Stimulated activated CD4-positive, alpha-beta T cell treated with anti-CD3 and anti-CD28 coated beads, Interleukin-15, amount 100 ng/mL, for 48 hours (primary cell): ENCODE measurements at places on chromosomes 1 and 21.

- no peak for DNase-seq
These were observed 196.5 kb downstream of the HIVEP3 start for GRCh38 chr1:41722184-41722583.

GRCh38 chr1:43438576-43438952 is 15.2 kb downstream of the HYI start:
- no peak for DNase-seq

DNA sequence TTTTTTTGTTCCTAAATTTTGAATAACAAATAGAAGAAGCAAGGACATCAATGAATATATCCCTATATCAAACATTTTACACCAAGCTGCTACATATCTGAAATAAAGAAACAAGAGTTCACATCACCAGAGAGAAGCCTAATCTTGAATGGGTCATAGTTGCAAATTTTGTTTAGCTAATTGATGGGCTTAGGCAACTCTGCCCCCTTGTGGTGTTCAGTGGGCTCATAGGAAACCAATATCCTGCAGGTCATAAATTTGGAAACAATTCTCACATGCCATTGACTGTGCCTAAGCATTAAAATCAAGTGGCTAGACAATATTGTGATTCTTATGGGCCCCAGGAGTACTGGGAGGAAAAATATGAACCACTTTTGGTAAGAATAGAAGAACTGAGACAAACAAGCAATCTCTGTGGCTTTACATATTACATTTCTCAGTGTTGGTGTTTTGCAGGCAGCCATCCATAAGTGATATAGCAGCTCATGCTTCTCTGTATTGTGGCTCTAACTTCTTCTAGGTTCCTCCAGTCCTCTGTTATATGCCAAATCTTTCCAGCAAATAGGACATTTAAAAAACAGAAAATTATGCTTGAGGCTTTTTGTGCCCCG is 1262.8 kb upstream of the PRMT6 start:
- DNase-seq, result no peak

DNA sequence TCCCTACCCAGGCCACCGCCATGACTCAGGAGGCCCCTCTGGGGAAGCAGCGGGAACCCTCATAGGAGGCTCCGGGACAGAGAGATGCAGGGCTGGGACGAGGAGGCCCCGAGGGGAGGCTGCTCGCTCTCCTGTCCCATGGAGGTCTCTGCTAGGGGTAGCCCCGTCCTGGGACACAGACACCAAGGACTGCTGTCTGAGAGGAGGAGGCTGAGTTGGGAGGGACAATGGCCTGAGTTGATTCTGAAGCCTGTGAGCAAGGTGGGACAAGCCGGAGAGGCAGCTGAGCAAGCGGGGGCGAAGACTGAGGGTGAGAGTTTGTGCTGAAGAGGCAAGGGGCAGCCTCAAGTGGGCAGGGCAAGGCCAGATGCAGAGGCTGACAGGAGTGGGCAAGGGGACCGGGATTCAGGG is 17.4 kb downstream of the SLC27A3 start:
- DNase-seq, result no peak

GRCh38 chr1:90716552-90717355 is at the start of gene BARHL2:
Gene BARHL2, minus strand, starts transcription at chr1:90717302. Its CDS starts 107 bp downstream, at chr1:90717195.
- no peak for DNase-seq

DNA sequence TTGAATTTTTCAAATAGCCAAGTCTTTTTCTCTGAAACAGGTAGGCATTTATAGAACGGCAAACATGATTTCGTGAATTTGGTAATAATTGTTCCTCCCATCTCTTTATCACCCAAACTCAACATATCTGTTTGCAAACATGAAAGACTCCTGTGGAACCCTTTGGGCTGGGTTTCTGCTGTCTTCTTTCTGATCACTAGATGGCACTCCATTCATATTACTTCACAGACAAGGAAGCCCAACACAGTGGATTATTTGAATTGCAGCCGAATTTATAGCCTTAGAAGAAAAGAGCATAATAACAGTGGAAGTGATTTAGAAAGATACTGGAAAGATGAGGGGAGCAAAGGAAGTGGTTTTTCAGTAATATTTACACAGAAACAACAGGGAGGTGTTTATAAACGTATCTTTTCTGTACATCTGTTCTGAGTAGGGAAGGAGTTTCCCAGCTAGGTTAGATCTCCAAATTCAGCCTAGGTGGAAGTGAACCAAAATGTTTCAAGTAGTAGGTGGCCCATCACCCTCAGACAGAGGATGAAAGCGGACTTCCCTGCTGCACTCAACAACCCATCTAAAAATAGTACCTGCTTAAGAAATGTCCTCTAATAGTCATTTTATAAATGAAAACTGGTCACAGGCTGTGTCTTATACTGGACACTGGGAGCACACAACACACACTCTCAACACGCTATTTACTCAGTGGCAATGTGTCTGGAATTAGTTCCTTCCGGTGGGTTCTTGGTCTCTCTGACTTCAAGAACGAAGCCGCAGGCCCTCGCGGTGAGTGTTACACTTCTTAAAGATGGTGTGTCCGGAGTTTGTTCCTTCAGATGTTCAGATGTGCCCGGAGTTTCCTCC is 67.6 kb downstream of the MAP3K21 start:
- DNase-seq, result no peak

DNA sequence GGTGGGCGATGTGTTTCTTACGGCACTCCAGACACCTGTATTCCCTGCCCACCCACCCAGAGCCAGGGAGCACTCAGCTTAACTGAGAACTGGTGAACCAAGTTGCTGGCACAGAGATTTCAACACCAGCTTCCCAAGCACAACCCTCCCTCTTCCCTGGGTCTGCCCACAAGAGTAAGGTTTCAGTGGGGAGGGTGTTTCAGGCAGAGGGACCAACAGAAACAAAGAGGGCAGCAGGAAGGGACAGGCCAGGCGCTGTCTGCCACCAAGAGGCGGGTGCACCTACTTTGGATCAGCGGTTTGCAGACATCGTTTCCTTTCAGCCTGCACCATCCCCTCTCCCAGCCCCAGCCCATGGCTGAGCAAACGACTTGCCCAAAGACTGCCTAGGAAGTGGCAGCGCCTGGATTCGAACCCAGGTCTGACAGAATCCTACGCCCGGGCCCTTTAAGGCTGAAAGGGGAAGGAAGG is 21.9 kb upstream of the ALDH4A1 start:
- no peak for DNase-seq

- DNase-seq, result no peak
These were observed 577.6 kb downstream of the MATN1 start for GRCh38 chr1:30145723-30146303.

DNA sequence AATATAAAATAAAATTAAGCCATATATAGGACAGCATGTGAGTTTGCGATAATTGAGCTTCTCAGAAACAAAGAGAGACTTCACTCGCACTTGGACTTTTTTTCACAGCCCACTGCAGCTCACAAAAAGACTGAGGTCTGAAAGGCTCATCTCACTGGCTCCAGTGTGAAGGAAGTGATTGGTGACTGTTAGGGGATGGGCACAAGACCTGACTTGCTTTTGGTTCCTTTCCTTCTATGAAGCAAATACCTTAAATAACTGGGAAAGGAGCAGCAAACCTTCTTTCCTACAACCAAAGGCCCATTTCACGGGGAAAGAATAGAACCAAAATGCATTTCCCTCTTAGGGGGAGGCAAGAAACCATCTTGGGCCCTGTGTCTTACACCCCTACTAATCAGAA is 13.1 kb upstream of the TTLL7 start:
- DNase-seq, result no peak

- no peak for DNase-seq
These were observed 144.1 kb downstream of the TNR start for GRCh38 chr1:175599212-175599705.

GRCh38 chr21:39084979-39085729 is 98.1 kb downstream of the PSMG1 start:
- DNase-seq, result no peak

GRCh38 chr1:77846966-77847365 is 41.5 kb upstream of the NEXN start:
- DNase-seq, result no peak

GRCh38 chr1:92310185-92310597 is 11.3 kb downstream of the RPAP2 start:
- no peak for DNase-seq

- DNase-seq, result no peak
These were observed 4.7 kb downstream of the C8A start for GRCh38 chr1:56859287-56859686.

DNA sequence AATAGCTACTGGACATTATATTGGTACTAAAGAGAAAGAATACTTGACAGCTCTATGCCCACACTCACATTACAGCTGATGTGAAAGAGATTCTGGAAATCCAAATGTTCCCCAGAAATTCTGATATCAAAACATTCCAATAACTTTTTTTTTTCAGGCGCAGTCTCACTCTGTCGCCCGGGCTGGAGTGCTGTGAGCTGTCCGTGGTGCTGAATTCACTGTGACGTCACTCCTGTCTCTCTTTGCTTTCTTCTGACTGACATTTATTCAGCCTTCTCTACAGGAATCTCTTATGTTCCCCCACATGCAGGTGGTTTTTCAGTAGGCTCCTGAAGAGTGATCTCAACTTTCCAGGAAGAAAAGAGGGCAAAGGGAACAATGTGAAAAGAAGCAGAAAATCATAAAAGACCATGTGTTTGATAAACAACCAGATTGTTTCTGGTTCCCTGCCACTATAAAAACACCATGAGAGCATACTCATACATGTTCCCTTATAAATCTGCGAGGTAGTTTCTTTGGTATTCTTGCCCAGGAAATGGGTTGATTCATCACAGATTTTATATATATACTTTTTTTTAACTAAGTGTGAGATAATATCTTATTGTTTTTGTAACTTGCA is 6.2 kb downstream of the S100A7A start:
- DNase-seq, result peak; percentile 4

- DNase-seq, result no peak
These were observed 2.7 kb downstream of the LRRC71 start for GRCh38 chr1:156922986-156923669.

- no peak for DNase-seq
These were observed 75.4 kb downstream of the CACHD1 start for GRCh38 chr1:64545118-64545843.

GRCh38 chr1:24516506-24516905 is 13.9 kb downstream of the RCAN3 start:
- no peak for DNase-seq

DNA sequence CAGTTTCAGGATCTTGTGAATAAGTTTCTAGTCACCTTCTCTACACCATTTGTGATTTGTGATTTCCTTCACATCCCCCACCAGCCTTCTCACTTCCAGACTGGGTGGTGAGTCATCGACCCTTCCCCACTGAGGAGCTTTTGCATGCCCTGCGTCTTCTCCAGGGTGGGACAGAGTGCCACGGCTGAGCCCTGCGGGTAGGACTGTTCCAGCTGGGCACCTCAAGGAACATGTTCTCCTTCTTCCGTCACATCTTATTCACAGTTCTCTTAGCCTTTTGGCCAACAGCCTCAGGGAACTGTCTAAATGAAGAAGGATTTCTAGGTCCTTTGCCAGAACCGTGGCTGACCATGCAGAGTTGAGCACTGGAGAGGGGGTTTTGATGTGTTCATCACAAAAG is 116.5 kb downstream of the TMEM53 start:
- no peak for DNase-seq

- no peak for DNase-seq
These were observed 250.1 kb downstream of the KCNH1 start for GRCh38 chr1:210883821-210884220.

GRCh38 chr1:232486006-232486405 is 143.9 kb downstream of the SIPA1L2 start:
- no peak for DNase-seq

DNA sequence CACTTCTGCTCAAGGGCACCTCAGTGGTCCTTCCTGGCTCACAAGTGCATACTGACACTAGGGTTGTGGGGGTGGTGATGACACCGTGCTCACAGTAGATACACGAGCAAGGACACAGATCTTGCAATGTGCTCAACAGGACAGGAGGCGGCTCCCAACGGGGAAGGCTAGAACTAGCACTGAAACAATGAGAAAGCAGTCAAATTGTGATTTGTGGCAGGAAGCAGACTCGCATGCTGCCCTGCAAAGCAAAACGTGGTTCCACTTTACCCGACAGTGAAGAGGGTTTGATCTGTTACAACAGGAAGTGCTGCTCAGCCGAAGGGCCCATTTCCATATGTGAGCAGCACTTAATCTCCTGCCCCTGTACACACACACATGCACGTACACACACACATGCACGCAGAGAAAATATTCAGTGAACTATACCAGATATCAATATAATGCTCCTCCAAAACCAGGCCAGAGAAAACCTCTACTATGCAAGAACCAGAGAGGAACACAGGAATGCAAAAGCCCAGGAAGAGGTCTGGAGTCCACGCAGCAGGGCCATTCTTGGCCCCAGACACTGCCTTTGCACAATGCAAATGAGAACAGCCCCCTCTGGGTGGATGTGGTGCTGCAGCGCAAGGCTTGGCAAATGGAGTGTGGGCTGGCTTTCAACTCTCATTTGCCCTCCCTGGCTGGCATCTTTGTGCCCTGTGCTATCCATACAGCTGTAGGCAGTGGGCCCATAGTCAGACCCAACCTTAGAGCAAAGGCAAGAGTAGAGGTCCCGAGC is 47.1 kb downstream of the KANK4 start:
- peak; percentile 24 for DNase-seq

DNA sequence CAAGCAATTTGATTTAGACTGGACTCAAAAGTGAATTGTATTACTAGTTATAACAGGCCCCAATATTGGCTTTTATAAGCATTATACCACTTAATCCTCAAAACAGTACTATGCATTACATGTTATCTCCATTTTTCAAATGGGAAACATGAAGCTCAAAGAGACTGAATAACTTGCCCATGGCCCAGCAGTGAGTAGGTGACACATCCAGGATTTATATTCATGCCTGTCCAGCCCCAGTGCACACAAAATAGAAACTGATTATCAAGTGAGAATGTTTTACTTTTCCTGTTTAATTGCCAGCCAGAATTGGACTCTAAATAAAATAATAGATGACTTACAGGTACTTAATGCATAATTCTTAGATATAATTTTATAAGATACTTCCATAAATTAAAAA is 82.9 kb downstream of the NIBAN1 start:
- DNase-seq, result no peak

DNA sequence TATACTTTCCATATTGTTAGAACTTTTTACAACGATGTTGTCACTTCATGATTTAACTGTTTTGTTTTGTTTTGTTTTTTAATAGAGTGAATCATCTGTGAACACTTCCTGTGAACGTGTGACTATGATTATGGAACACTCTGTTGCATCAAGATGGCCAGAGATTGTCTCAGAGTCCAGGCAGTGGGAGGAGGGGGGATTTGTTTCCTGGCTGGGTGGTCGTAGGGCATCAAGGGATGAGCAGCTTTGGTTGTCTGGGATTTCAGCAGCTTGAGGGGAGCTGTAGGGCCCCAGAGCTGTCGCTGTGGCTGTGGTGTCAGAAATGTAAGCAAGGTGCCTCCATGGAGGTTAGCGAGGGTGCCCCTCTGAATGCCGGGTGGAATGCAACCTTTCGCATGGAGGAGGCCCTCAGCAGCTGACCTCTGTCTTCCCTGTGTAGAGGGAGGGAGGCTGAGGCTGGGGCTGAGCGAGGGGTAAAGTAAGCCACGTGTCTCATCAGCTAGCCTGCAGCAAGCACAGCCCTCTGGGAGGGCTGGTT is 21.4 kb downstream of the NEK2 start:
- no peak for DNase-seq
